CD4-positive, alpha-beta T cell treated with Interleukin-15 for 1 hour (primary cell): ENCODE measurements at places on chromosomes 7 and 10.

- no peak for DNase-seq
These were observed 25.2 kb downstream of the ASZ1 start for GRCh38 chr7:117402109-117402508.

GRCh38 chr7:3861941-3862340 is 560.9 kb downstream of the SDK1 start:
- no peak for DNase-seq

GRCh38 chr7:22631730-22632129 is 95.3 kb upstream of the IL6 start:
- no peak for DNase-seq

GRCh38 chr7:121473645-121474300 is 77.7 kb upstream of the FAM3C start:
- DNase-seq: no peak

GRCh38 chr7:46478046-46478445 is 557.0 kb upstream of the IGFBP3 start:
- DNase-seq: no peak

DNA sequence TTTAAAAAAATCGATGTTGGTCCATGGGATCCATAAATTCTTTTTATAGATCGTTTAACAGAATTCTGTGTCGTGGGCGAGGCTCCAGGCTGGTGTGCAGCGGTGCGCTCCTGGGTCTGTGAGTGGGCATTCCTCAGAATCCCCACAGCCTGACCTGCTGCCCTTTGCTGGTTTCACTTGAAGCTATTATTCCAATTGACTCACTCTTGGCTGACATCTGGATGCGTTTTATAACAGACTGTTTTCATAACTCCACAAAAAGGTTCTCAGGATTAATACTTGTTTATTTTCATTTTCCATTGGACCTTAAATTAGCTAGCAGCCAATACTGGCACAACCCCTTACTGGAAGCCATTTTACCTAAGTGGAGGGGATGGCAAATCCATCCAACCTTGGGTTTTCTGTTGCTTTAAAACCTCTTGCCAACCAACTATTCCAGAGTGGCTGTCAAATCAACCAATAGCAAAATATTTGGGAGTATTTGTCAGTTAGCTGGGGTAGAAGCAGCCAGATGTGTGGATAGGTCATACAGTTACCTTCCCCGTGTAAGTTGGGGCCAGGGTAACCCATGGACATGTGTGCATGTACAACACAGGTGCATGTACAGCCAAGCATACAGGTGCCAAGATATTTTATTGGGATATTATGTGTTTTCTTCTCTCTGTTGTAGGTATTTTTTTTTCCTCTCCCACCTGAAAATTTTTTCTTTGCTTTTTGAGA is 160.7 kb upstream of the ZNF32 start:
- no peak for DNase-seq
